Psoas muscle (tissue), 8 donors: ENCODE measurements at places on chromosomes 2 and 18. TPM values are rescaled to one million over a fixed set of nuclear protein-coding genes. Genes with fewer than 3 reads are reported as not detected.

DNA sequence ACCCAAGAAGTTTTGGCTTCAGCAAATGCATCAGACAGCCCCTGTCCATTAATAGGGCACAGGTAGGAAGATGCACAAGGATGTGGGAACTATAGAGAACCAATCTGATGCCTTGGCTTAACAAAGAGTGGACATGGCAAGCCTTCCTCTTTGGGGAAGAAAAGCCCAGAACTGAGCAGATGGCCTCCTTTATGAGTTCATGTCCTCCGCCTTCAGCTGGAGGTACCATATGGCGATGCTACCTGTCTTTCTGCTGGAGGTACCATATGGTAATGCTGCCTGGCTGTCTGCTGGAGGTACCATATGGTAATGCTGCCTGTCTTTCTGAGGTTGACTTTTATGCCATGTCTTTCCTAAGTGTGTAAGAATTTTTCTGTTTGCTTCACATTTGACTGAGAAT is 6.0 kb downstream of the RETREG2 start:
- no peak for DNase-seq

- DNase-seq = no peak
Measured at GRCh38 chr2:120785228-120785966, 49.7 kb downstream of the GLI2 start.

TAF4B gene
- 2.4 TPM for polyA plus RNA-seq

- DNase-seq = peak; percentile 87
Measured at GRCh38 chr2:237540823-237541222, 25.6 kb upstream of the PRLH start.

FOXI3 gene
- polyA plus RNA-seq = not detected

DNA sequence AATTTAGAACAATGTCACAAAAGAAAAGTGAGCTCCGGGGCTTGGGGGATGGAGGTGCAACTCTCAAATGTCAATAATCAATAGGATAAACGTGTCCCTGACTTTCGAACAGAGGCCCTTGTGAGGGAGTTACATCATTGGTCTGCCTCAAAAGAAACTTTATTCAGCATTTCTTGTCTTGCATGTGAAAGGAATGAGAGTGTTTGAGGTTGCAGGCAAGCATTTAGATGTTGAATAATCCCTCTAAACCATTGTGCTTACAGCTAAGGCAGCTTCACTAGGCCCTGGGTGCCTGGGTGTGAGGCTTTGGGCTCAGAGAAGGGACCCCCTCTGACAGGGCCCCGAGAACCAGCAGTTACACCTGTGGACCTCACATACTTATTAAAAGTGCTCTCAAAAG is 28.6 kb upstream of the FHL2 start:
- no peak for DNase-seq

LHCGR gene
- polyA plus RNA-seq = 0.01 TPM

DNA sequence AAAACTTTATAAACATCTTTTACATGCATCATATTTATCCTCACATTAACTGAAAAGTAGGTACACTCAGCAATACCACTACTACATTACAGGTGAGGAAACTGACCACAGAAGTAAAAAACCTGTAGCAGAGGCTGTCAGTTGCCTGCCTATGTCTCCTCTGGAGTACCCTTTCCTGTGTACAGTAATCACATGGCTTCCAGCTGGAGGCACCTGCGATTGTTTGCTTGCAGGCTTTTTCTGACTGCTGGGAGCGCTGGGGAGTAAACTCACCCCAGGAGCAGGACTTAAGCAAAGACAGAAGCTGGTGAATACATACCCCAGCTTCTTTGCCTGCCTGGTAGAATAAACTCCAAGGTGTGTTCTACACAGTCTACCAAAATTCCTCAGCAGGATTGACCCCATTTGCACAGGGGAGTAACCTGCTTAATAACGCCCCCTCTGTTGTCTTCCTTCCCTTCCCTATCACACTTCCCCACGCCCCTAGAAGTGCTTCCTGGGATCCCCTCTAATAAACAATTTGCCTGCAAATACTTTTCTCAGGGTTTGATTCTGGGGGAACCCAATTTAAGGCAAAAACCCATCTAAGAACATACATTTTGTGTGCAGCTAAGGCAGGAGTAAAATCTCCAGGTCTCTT is 138.9 kb downstream of the PTH2R start:
- no peak for DNase-seq

G6PC2 gene
- polyA plus RNA-seq = not detected

DNA sequence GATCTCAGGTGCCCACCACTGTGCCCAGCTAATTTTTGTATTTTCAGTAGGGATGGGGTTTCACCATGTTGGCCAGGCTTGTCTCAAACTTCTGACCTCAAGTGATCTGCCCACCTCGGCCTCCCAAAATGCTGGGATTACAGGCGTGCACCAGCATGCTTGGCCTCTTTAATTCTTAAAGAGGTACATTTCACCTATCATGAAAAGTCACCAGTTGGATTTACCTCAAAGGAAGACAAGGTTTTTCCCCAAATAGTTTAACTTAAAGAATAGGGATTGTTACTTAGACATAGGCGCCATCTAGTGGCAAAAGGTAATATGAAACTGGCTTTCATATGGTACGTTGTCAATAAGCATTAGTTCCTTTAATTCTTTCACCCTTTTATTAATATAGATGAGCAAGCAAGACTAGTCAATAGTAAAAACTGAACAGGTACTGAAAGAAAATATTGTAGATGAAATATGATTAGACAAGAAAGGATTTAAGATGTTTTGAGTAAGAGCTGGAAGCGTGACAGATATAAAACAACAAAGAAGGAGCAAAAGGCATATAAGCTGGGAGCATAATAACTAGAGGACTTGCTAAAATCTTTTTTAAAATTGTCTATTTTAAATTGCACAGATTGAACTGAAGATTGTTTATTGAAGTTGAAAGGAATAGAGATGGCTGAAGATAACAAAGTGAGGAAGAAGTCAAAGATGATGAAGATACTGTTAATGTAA is 35.0 kb upstream of the PSMD14 start:
- DNase-seq = no peak

DNA sequence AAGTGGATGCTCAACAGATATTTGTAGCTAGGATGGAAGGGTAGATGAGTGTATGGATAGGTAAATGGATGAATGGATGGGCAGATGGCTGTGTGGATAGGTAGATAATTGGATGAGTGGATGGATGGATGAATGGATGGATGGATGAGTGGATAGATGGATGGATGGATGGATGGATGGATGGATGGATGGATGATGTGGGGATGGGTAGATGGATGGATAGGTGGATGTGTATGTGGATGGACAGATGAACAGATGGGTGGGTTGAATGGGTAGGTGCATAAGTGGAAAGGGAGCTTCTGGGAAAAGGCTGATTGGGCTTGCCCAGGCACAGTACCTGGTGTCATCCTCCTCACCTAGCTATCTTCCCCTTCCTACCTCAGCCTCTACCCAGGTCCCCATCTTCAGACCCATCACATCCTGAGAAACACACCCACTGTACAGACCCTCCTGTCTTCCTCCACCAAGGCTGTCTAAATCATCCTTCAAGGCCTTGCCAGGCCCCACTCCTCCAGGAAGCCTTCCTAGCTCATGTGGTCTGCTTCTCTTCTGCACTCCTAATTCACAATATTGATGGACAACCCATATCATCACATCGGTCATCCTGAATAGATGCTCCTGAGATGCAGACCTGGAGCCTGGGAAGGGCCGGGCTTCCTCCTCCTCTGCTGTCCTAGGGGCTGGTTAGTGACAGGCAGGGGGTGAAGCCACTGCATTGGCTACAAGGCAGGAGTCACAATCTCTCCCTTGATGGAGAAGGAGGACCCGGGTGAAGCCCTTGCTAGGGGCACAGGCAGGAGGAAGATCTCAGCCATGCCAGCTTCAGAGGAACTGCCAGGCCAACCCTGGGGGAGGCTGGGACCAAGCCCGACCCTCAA is 49.4 kb downstream of the SMAD7 start:
- DNase-seq = no peak

SLC23A3 gene
- polyA plus RNA-seq = 0.09 TPM

DNA sequence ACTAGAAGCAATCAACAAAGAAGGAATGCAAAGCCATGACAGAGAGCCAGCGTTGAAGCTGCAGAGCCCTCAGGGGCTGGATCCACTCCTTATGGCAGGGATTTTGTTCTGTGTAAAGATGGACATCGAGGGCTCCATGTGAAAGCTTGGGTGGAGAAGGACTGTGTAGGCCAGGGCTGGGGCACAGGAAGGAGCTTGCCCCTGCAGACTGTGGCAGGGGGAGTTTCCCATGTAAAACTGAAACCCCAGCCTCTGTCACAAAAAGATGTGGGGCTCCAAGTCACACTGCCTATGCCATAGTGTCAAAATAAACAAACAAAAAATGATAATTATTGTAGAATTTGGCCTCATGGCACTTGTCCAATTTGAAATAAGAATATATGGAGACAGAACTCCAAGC is 408.7 kb upstream of the HS6ST1 start:
- DNase-seq = no peak

FAM124B gene
- polyA plus RNA-seq = 1.6 TPM

DNA sequence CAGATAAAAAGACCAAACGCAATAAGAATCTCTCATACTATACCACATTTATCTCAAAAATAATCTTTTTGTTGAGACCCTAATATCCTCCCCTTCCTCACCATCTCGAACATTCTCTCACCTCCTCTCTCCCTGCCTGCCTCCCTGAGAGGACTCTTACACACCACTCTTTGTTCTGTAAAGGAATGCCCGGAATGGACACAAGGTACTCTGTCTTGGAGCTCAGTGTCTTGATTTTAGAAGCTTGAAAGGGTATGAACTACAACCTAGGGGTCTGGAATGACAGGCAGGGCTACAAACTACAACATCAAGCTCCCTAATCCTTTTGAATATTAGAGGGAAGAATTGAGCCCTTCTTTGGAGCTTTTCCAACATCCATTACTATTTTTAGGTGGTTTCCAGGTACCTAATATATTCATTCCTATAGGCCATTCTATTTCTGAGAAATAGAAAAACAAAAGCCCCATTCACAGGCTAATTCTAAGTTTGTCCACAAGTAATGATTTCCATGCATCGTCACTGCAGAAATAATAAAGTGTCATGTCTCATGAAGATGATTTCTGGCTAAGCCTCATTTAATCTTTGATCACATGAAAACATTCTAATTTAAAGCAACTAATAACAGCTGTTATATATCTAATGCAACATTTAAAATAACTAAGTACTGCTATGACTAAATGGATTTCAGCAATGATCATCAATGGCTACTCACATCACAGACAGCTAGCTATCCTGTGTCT is 60.6 kb downstream of the LRP2 start:
- no peak for DNase-seq

GRCh38 chr2:229445019-229445418 is 173.9 kb upstream of the PID1 start:
- peak; percentile 80 for DNase-seq

SLC16A14 gene
- 0.34 TPM for polyA plus RNA-seq

FAM136A gene
- polyA plus RNA-seq = 52.1 TPM

DNA sequence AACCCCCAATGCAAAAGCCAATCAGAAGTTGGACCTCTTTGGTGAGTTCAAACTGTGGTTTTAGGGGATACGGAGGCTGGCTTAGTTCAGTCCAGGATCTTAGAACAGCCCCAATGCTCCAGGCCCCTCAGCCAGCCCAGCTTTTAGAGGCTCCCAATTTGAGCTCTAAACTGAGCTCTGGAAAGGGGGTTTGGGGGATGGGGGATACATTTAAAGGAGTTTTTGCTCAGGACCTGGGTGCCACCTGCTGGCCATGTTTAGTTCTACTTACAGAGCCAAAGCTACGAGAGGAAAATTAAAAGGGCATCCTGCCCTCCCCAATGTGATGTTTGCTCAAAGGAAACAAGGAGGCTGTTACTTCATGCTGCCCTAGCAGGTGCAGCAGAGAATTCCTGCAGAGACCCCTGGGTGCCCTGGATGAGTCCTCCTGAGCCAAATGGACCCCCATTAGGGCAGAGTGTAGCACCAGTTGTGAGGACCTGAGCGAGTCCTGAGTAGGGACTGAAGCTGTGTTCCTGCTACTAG is 15.9 kb upstream of the TMEM214 start:
- peak; percentile 70 for DNase-seq

RNF181 gene
- polyA plus RNA-seq = 184 TPM

PLGLB2 gene
- polyA plus RNA-seq = 0.12 TPM

DNA sequence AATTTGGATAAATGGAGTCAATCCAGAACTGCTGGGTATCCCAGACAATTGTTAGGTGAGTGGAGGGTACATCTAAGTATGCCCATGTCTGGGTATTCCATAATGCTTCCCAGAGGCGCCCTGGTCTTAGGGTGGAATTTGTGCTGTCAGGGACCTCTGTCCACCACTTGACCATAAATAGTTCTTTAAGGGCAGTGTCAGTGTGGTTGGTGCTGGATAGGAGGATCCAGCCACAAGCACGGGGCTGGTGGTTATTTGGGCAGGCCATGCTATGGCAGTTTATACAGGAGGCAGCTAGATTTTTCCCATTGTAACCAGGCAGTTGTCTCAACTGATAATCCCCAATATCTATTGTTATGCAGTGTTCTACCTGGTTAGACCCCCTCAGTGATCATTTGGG is 104.4 kb upstream of the B3GNT2 start:
- no peak for DNase-seq

AQP12B gene
- polyA plus RNA-seq = not detected

DNA sequence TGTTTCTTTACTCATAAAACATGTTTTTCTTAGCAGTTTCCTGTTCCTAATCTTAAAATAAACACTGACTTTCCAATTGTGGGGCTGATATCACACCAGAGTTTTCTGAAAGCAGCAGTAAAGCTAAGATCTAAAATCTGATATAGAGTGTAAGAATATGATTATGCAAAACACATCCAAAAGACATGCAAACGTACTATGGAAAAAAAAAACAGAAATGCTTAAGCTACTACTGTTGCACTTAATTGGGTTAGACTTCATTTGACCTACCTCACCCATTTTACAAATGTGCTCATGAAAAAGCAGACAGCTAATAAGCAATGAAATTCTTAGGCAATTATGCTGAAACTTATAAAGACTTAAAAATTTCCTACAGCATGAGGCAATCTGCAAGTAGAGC is 10.5 kb downstream of the CYTIP start:
- no peak for DNase-seq

DNA sequence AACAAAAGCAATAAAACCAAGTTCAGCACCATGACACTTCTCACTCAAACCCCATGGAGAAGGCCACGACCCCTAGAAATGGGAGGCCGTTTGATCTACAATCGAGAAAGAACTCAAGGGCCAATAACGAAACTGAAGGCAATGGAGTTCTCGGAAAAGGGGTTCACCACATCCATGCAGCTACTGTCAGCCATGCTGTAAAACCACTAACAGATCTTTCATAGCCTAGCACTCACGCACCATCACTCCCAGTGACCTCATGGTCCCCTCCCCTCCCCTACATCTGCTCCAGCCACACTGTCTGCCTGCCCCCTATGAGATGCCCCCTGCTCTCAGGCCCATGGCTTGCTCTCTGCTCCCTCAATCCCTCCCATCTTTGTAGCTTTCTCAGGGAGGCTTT is 135.3 kb downstream of the TMEM163 start:
- no peak for DNase-seq

SRD5A2 gene
- 0.08 TPM for polyA plus RNA-seq

UPP2 gene
- not detected for polyA plus RNA-seq

- DNase-seq = no peak
Measured at GRCh38 chr2:43191947-43192516, 34.4 kb downstream of the ZFP36L2 start.
